ENCODE measurements at places on chromosomes 7 and 10. TPM values are rescaled to one million over a fixed set of nuclear protein-coding genes. Genes with fewer than 3 reads are reported as not detected.

GNGT1 gene
- not detected for polyA plus RNA-seq

TPK1 gene
- 29.0 TPM for polyA plus RNA-seq

DNA sequence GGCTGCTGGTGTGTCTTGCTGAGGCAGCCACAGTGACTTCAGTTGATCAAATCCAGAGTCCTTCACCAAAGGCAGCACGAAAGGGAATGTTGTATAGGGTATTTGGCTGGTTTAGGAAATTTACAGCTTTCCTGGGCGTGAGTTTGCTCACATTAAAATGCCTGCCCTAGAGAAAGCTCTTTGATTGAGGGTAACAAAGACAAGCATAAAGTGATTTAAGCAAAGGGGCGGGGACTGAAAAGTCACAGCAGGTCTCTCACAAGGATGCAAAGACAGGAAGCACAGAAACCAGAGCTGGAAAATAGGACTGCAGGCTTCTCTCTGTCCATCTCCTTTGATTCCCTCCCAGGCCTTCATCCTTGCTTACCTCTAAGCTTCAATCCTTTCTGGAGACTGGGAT, 139.2 kb downstream of the ELMO1 start:
- DNase-seq: no peak

- peak; percentile 13 for DNase-seq
Observed at GRCh38 chr7:105743351-105744090, 132.9 kb downstream of the ATXN7L1 start.

GRCh38 chr10:10726101-10726500, 291.6 kb upstream of the CELF2 start:
- no peak for DNase-seq

DNA sequence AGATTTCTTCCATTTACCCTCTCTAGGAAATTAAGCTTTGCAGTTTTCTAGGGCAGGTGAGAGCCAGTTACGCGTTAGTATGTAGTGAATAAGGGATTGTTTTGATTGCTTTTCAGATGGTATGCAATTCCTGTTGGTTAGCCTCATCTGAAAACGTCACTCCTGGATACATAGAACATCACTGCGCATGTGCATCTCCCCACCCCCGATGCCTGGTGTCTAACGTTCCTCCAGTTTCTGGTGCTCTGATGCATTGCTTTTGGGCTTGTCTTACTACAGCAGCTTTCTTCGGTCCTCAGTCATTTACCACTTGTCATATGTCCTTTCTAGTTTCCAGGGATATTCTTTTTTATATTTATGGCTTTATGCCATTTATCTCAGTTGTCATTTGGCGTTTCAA, 22.5 kb downstream of the MLLT10 start:
- DNase-seq: no peak

Measured in naive B cell (primary cell).